ENCODE measurements at places on chromosomes 7 and 10.

- no peak for DNase-seq
Observed at GRCh38 chr7:129426482-129426881, 7.8 kb upstream of the STRIP2 start.

- DNase-seq, result no peak
Observed at GRCh38 chr7:88201305-88201704, 18.5 kb downstream of the SRI start.

GRCh38 chr10:74418285-74418872 is 267.4 kb downstream of the ADK start:
- no peak for DNase-seq

DNA sequence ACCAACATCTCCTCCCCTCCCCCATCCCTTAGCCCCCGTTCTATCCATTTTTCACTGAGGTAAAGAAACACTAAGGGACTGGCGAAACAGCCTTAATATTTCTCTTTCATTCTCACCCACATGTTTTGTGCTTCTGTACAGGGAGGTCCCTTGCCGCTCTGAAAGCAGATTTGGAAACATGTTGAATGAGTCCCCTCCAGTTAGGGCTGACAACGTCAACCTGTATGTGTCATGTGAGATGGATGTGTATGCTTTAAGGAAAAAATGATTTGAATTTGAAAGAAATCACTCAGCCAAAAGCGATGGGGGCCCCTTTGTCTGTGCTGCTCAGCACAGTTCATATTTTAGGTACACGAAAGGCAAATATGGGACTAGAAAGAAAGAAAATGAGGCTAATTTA is 314.3 kb upstream of the LRGUK start:
- DNase-seq, result no peak

DNA sequence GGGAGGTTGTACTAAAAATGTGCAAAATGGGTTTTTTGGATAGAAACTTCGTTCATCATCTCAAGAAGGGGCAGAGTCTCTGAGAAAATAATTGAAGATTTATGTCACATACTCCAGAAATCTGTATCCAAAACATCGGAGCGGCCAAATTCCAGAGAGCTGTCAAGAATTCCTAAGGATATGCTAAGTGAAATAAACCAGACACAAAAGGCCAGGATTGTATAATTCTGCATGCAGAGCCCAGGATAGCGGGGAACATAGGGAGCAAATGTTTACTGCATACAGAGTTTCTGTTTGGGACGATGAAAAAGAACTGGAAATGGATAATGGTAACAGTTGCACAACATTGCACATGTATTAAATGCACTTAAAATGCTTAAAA is 224.2 kb upstream of the AUTS2 start:
- DNase-seq, result no peak

DNA sequence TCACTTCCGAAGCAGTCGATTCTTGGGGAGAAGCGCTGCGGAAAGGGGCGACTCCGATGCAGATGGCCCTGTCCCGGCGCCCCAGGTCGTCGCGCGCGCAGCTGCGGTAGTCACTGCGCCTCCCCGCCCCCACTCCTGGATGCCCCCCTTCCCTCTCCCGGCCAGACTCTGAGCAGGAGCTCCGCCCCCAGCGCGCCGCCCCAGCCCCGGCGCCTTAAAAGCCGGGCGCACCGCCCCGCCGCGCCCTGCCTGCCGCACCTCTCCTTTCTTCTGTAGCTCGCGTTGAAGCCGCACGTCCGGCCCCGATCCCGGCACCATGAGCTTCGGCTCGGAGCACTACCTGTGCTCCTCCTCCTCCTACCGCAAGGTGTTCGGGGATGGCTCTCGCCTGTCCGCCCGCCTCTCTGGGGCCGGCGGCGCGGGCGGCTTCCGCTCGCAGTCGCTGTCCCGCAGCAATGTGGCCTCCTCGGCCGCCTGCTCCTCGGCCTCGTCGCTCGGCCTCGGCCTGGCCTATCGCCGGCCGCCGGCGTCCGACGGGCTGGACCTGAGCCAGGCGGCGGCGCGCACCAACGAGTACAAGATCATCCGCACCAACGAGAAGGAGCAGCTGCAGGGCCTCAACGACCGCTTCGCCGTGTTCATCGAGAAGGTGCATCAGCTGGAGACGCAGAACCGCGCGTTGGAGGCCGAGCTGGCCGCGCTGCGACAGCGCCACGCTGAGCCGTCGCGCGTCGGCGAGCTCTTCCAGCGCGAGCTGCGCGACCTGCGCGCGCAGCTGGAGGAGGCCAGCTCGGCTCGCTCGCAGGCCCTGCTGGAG is at the start of gene INA:
INA (plus strand) TSS at position 243 of the 817 bp plus-strand sequence; CDS start at position 317, 74 bp downstream.
- DNase-seq, result no peak

- DNase-seq, result no peak
Observed at GRCh38 chr7:23184709-23185359, 3.0 kb downstream of the NUP42 start.

- no peak for DNase-seq
Observed at GRCh38 chr7:4549681-4550080, 132.4 kb upstream of the FOXK1 start.

GRCh38 chr7:51366930-51367613 is 50.5 kb upstream of the COBL start:
- no peak for DNase-seq

GRCh38 chr10:87642988-87643387 is 16.7 kb upstream of the PAPSS2 start:
- DNase-seq, result no peak

DNA sequence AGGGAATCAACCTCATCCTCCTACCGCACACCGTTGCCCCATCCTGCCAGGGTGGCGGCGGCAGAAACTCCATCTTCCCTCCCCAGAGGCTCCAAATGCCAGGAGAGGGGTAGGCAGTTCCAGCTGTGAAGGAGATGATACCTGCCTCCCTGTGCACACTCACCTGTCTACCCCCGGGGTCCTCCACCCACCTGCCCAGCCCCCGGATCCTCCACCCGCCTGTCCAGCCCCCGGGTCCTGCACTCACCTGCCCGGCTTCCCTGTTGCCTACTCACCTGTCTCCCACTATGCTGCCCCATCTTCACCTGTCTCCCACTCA is 13.4 kb upstream of the DNAAF5 start:
- DNase-seq, result no peak

- DNase-seq, result no peak
Observed at GRCh38 chr7:128124786-128125185, 93.5 kb upstream of the LRRC4 start.

- DNase-seq, result no peak
Observed at GRCh38 chr7:34845666-34846361, 187.8 kb downstream of the NPSR1 start.
